ENCODE measurements at places on chromosomes 5 and 9. TPM values are rescaled to one million over a fixed set of nuclear protein-coding genes. Genes with fewer than 3 reads are reported as not detected.

GRCh38 chr9:119273984-119274665, 95.1 kb downstream of the BRINP1 start:
- DNase-seq: peak; percentile 76

DNA sequence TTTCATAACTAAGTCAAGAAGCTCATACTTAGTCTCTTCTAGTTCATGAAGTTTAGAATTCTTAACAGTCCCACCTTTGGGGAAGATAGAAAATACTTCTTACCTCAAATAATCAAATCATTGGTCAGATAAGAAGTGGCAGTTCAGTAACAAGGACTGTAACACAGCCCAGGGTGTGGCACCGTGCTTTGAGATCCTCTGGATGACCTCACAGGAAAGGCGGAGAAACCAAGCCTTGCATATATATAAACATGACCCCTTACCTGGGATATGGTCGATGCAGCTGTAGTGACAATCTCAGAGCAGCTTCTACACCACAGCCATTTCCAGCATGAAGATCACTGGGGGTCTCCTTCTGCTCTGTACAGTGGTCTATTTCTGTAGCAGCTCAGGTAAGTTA, at the start of gene SPINK7:
Gene SPINK7 (plus strand): TSS at position 271 of the 400 bp plus-strand sequence. CDS start 61 bp downstream, at position 332.
- DNase-seq: no peak

DNA sequence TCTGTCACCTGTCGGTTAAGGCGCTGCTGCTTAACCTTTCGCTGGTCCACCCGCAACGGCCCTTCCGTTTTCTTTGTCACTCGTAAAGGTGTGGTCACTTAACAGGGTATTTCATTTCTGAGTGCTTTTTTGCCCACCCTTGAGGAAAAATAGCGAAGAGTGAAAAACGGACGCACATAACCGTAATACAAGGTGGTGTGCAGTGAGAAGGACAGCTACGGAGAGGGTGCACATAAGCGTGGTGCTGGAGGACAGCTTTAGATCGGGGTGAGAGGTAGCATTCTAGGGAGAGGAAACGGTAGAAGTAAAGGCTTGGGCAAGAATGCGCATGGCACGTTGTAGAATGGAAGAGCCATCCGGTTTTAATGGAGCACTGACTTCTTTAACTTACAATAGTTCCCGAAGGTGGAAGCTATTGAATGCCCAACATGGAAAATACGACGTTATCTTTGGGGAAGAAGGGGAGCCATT, 761 bp downstream of the CCT5 start:
- no peak for DNase-seq

DNA sequence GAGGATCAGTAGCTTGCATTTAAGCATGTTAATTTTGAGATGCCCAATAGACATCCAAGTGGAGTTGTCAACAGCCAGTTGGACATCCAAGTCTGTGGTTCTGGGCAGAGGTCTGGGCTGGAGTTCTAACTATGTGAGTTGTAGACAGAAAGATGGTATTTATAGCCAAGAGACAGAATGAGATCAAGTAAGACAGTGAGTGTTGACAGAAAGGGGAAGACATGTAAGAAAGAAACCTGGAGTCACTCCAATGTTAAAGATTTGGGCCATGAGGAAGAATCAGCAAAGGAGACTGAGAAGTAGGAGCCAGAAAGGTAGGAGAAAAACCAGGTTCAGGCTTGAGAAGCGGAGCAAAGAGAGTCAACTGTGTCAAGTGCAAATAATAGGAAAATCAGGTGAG, 95.5 kb upstream of the PUM3 start:
- no peak for DNase-seq

DNA sequence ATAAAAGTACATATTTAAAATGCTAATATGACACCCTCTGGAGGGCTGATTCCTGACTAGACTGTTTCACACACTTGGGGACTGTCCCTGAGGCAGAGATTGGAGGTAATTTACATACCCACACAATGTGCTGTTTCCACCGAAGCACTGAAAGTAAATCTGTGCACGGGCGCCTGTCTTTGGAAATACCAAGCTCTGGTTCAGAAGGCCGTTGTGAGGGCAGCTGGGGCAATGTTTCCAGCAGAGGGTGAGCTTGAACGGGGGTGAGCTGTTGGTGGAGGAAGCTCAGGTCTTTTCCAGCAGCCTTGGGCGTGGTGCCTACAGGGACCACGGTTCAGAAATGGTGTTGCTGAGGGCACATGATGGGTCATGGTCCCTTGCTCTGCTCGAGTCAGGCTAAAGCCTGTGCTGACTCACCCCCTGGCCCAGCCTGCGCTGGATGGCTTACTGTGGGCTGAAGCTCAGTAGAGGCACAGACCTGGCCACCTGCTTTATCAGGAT, 25.8 kb upstream of the HMCN2 start:
- no peak for DNase-seq

Gene RAB14
- 23.8 TPM for total RNA-seq

All from G401 (cell line).